M059J (cell line): ENCODE measurements at places on chromosomes 3 and 15.
A peak's percentile ranks its signal among the peaks of the same experiment; 100 is the strongest.

- no peak for DNase-seq
These were observed 36.7 kb downstream of the CMTM7 start for GRCh38 chr3:32428092-32429068.

GRCh38 chr3:63670544-63670943, 18.1 kb downstream of the SNTN start:
- DNase-seq, result no peak

DNA sequence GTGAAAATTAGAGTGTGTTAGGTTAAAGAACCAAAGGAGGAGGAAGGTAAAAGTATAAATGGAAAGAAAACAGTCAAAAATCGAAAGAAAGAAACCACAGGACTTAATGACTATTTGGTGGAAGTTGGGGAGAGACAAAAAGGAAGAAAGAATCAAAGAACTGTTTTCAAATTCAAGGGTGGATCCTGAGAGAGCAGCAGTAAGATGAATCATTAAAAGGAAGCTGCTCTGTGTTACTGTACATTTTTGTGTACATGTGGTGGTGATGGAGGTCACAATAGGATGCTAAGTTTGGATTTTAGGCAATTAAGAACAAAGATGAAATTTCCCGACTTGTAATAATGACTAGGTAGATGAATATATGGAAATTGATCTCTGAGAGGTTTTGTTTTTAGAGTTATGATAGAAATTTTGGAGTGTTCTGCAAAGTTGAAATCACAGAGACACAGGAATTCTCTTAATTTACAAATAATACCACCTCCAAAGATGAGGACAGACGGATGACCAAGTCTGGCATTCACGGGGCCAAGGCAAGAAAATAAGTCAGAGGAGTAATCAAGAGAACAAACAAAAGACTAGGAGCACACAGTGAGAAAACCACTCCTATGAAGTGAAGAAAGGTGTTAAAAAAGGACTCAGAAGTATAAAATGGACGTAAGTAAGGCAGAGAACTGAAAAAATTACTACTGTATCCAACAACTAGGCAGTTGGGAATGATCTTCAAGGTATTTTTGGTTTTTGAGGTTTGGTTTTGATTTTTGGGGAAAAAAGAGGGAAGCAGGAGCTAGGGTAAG, 7.1 kb downstream of the DHX36 start:
- no peak for DNase-seq

DNA sequence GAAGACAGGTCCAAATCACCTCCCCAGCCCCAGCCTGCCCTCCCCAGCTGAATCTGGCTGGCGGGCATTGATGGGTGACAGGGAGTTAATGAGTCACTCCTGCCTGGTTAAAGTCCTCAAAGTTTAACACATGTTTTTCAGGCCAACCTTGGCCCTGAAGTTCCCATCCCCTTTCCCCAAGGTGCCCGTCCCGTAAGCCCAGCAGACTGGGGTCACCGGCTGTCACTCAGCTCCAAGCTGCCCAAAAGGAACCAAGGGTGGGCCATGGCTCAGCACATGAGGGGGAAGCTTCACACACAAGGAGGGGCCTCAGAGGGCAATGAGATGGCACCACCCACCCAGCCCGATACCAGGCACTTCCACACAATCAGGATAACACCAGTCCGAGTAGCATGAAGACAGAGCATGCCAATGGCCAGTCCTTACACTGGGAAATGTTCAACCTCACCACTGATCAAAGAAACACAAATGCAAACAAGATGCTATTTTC, 10.2 kb upstream of the KLF15 start:
- peak; percentile 18 for DNase-seq

GRCh38 chr3:88589138-88589537, 439.4 kb downstream of the C3orf38 start:
- no peak for DNase-seq

- no peak for DNase-seq
These were observed 256.2 kb upstream of the C2CD4B start for GRCh38 chr15:62421289-62421688.

DNA sequence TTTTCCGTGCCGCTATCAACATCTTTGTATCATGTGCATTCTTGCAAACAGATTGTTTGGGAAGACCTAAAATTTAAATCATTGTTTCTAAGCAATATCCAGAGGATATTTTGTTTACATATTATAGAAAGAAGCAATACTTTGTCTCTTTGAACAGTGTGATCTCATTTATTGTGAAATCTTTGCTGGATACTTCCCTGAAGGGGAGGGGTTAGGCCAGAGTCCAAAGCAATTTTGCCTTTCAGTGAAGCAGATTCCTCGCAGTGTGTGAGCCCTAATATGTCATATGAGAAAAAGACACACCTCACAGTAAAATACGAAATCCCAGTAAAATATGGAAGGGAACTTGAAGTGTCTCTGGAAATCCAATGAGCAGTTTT, 158.7 kb upstream of the SLCO3A1 start:
- peak; percentile 36 for DNase-seq
